ENCODE measurements at places on chromosomes 1 and 21.

GRCh38 chr1:91406773-91407389, 2.2 kb upstream of the HFM1 start:
- DNase-seq: no peak

DNA sequence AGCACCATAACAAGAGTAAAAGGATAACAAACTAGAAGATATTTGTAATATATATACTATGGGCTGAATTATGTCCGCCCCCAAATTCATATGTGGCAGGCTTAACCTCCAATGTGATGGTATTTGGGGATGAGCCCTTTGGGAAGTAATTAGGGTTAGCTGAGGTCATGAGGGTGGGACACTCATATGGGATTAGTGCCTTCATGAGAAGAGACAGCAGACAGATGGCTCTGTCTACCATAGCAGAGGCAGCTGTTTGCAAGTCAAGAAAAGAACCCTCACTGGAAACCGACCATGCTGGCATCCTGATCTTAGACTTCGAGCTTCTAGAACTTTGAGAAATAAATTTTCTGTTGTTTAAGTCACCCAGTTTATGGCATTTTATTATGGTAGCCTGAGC, 303.6 kb downstream of the LMO4 start:
- no peak for DNase-seq

- no peak for DNase-seq
Measured at GRCh38 chr1:31828341-31828740, 12.5 kb upstream of the SPOCD1 start.

DNA sequence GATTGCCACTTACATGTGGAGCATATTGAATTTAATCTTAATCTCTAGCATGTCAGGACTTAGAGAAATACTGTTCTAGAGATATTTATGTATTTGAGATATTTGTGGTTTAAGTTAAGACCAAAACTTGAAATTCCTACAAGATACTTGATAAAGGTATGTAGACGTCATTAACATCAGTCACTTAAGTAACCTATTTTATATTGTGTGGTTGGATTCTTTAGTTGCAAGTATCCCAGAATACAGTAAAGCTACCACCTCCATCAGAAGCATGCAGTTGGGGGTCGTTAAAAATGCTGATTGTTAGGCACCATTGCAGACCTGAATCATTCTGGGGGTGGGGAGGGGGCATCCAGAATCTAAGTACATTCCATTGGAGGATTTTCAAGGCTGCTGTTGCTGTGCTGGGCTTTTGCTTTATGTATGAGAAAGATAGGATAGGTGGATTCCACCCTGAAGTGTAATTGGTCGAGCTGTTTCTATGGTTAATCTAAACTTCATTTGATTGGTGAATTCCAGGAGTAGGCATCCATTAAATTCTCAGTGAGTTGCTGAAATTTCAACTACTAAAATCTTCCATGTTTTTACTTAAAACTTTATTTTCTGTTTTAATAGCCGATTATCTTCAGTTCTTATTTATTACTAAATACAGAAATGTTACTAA, 4.0 kb downstream of the H3-3A start:
- DNase-seq: peak; percentile 38

GRCh38 chr1:79042539-79042938, 36.0 kb upstream of the ADGRL4 start:
- peak; percentile 2 for DNase-seq

DNA sequence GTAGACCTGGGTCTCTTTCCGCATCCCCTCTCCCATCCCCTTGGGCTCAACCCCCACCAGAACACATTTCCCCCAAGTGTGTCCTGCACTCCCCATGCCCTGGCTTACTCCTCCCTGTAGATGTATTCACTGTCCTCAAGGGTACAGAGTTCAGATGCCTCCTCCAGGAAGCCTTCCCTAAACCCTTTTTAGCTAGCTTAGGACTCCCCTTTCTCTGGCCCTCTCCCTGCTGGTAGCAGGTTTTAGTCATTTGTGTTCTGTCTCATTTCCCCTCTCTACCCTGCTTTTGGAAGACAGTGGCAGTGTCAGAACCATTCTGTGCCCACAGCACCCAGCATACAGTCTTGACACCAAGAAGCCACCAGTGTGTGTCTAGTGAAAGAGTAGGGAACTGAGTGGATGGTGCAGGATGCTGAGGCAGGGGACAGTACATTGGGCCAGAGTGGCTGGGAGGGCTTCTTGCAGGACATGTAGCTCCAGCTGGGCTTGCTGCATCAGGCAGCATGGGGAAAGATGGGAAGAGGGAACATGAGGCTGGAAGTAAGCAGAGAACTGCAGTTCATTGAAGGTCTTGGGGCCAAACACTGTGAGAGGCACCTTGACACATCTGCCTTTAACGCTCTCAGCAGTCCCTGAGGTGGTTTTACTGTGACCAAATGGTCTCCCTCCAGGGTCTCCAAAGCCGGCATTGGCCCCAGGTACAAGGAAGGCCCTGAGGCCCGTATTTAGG, 2.5 kb downstream of the FOXO6 start:
- no peak for DNase-seq

DNA sequence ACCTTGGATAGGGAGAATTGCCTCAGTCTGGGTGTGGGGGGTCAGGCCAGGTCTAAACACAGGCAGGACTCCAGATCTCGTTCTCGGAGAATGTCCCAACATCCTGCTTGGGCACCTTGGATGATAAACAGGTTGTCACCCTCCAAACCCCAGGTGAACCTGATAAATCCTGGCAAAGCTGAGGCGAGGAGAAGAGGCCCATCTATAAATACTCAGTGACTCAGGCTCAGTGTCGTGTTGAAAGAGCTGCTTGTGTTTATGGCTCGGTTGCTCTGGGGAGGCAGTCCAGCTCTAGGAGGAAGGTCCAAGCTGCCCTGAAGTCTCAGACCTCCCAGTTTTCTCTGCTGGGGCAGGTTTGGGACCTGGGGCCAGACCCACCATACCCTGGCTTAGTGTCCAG, 15.8 kb upstream of the TRIM63 start:
- DNase-seq: no peak

DNA sequence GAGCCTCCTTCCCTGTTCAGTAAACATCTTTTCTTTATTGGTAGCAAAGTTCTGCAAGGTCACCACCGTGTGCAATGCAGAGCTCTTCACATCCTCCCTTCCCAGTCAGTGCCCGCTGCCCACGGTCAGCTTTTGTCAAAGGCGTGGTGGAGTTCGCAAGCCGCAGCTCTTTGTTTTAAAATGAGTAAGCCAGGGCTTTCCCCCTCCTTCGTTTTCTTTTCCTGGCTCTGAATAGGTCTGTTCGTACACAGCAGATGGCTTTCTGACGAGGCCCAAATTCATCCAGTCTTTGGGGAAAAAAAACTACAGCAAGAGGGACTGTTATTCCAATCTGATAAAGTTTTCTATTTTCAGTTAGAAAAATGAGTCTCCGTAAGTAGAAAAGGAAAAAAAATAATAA, 153.2 kb downstream of the LRIG2 start:
- peak; percentile 71 for DNase-seq

DNA sequence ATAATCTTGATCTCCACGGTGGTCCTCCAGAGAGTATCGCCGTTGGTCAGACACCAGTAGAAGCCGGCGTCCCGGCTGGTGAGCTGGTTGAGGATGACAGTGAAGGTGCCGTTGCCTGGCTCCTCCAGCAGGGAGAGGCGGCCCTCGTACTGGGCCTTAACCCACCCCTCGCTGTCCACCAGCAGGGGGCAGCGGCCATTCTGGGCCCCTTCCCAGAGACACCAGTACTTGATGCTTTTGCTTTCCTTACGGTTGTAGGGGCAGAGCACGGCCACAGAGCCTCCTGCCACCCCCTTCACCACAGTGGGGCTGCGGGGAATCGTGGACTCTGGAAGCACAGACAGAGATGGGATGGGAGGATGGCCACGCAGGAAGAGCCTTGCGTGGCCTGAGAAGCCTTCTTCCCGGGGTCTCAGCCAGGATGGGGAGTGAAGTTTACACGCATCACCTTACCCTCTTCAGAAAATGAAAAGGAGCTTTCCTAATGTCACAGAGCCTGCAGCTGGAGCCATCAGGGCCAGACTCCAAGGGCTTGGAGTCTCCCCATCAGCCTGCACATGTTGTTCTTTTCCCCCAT, 10.7 kb downstream of the PIGR start:
- no peak for DNase-seq

DNA sequence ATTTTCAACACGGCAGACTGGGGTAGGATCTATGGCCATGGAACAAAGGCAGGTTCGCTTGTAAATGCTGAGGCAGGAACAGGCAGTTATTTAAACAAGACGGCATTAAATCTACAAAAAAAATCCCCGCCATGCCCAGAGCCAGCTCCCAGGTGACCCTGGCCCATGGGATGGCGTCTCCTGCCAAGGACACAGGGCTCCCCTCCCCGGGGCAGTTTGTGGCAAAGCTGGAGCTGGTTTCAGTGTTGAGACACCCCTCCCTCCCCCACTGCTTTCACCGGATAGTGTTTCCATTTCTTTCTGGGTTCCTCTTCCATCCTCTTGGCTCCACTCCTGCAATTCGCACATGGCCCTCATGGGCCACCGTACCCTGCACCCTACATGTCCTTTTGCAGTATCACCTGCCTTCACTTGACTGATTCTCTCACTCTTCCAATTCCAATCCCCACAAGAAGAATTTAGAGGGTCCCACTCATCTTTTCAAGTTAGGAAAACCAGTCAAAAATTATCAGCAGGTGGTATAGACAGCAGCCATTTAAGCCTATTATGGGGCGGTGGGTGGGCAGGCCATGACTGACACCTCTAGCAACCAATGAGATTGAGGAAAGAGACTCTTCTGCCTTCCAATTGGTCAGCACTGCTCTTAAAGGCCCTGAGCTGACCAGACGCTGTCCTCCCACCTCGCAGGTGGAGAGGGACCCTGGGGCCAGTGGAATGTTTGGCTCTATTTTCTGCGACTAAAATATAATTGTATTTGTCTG, 52.0 kb downstream of the OLIG1 start:
- peak; percentile 12 for DNase-seq

GRCh38 chr1:87203904-87204303, 124.8 kb upstream of the LMO4 start:
- DNase-seq: peak; percentile 45

GRCh38 chr1:225896937-225897549, 8.1 kb upstream of the LEFTY1 start:
- DNase-seq: peak; percentile 66

- no peak for DNase-seq
Measured at GRCh38 chr1:94823116-94823515, 3.0 kb downstream of the SLC44A3 start.

DNA sequence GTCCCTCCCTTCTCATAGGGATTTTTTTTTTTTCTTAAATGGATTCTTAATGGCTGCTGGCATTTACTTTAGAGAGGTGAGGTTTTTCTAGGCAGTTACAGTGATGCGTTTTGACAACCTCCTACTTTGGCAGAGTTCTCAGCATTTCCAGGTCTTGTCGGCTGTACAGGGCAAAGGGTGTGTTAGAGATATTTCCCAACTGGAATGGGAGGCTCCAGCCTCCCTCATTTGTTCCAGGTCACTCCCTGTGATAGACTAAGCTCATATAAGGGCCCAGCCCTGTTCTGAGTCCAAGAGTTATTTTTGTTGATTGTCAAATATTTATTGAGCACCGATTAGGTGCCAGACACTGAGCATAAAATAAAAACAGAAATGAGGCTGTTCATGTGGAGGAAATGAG, 7.6 kb upstream of the XKR8 start:
- no peak for DNase-seq

DNA sequence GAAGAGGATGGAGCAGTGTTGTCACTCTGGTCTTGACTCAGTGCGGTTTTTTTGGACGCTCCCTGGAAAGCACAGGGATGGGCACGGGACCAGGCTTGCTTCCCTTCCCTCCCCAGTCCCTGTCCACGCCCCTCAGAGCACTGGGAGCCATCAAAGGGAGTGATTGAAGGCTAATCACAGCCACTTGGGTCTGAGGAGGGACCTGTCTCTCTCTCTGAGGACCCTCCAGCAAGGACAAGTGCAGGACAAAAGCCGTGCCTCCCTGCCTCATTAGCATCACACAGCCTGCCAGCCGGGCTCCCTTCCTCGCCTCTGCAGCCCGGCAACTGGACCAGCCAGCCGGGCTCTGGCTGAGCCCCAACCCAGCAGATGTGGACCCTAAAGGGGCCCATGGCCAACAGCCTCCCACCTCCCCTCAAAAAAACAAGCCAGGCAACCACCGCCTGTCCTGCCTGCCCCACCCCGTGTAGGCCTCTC, 18.6 kb upstream of the PDZK1IP1 start:
- no peak for DNase-seq

GRCh38 chr21:42565886-42566523, 52.4 kb downstream of the SLC37A1 start:
- no peak for DNase-seq

- no peak for DNase-seq
Measured at GRCh38 chr1:12161324-12161661, 5.5 kb upstream of the TNFRSF1B start.

DNA sequence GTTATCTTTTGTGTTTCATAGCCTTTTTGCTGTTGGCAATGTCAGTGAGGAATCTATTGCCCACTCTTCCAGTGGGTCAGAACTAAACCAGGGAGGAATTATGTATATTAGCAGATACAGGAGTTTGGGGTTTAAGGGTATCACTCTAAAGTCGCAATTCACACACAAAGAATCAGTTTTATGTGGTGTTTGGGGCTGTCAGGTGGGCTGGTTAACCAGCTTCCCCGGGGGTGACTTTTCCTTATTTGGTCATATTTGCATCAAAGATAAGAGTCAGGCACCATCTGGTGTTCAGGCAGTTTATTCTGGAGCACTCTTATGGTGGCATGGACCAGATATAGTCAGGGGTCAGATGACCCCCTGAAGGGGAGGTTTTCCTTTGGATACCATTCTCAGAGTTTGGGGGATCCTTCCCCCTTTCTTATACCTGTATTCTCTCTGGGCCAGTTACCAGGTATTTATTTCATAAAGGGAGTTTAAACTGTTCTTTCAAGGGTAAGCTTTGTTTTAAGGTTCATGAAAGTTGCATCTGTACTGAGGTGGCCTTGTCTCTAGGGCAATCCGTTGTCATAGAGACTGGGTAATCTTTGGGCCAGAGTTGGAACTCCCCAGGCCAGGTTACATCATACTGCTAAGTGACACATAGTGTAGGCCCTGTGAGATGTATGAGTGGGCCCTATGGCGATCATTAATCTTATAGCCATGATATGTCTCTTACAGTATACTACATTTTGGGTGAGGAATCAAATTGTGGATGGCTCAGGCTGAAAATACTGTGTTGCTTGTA, 148.2 kb downstream of the RWDD3 start:
- no peak for DNase-seq

GRCh38 chr21:20971296-20971921, 26.8 kb upstream of the NCAM2 start:
- peak; percentile 67 for DNase-seq

GRCh38 chr1:155167166-155168104, 5.7 kb downstream of the KRTCAP2 start:
- peak; percentile 91 for DNase-seq

DNA sequence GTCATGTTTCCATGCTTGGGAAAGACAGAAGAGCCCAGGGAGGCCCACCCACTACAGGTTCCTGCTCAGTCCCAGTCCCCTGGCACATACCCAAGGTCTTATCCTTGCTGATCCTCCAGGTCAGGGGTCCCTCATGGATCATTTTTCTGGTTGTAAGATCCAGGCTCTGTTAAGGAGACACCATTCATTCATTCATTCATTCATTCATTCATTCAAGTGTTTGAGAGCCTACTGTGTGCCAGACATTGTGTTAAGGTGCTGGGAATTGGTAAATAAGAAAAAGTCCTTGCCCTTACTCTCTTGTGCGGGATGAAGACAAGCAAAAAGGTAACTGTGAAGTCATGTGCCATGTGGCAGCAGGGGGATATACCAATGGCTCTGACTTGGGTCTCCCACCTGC, 23.8 kb downstream of the LRRC71 start:
- no peak for DNase-seq

Data from astrocyte of the hippocampus (primary cell).